ENCODE measurements at places on chromosomes 4 and X.

- no peak for DNase-seq
Observed at GRCh38 chr4:82373486-82373815, 340 bp downstream of the HNRNPD start.

DNA sequence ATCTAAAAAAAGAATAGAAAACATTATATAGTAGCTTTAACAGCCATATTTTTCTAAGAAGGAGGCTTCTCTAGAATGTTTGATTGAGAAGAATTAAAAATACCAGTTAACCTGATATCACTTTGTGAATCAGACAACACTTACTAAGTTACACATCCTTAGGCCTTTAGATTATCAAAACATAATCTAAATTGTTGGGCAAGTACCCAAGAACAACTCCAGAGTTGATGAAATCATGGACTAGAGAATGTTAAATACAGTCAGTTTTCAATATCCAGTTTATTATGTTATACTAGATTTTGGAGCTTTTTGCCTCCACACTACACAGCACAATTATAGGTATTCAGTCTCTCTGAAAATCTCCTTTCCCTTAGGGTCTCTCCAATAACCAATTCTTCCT is 39.6 kb downstream of the ARL13A start:
- no peak for DNase-seq

DNA sequence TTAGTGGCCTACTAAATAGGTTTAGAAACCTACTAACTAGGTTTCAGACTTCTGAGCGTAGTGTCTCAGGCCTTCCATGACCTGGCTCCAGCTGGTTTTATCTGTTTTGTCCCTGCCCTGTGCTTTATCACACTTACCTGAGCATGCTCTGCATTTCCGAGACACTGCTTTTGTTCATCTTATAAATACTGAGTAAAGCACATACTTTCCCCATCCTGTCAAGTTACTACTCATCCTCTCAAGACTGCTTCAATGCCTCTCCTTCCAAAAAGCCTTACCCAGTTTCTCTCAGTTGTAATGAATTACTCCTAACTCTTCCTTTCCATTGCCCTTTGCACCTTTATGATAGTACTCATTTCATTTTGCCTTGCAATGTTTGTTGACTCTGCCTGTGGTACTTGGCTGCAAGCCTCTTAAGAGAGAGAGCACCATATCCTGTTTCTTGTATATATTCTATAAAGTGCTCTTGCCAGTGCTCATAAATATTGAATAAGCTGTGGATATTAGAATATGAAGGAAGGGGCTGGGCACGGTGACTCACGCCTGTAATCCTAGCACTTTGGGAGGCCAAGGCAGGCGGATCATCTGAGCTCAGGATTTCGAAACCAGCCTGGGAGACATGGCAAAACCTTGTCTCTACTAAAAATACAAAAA is 34.4 kb downstream of the SLAIN2 start:
- DNase-seq: no peak

DNA sequence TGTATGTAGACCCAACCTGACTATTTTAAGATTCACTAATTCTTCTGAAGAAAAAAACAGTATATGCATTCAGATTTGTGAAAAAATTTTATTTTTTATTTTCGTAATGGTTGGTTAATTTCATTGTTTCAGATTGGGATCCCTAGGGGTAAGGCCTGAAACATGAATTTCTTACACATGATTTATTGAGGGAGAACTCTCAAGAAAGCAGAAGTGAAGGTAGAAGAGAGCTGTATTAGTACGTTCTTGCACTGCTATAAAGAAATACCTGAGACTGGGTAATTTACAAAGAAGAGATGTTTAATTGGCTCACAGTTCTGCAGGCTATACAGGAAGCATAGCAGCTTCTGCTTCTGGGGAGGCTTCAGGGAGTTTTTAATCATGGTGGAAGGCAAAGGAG is 611.9 kb upstream of the TECRL start:
- DNase-seq: no peak

GRCh38 chrX:29241809-29242208 is 654.6 kb downstream of the IL1RAPL1 start:
- DNase-seq: no peak

- no peak for DNase-seq
Observed at GRCh38 chr4:84877051-84877833, 89.2 kb downstream of the WDFY3 start.

DNA sequence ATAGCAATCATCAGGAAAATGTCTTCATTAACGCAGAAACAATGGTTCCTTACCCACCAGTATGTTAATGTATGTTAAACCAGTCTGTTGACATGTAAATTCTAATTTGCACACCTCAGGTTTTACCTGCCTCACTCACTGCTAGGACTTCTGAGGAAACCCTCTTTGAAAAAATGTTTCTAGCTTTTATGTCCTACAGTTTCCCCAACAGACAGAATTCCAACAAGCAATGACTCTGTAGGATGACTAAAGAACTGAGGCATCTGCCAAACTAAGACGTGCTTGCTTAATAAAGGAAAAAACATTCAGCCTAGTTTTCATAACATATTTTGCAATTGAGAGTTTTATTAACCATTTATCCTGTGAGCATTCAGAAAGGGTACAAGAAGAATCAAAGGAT is 20.6 kb upstream of the SOX3 start:
- no peak for DNase-seq

DNA sequence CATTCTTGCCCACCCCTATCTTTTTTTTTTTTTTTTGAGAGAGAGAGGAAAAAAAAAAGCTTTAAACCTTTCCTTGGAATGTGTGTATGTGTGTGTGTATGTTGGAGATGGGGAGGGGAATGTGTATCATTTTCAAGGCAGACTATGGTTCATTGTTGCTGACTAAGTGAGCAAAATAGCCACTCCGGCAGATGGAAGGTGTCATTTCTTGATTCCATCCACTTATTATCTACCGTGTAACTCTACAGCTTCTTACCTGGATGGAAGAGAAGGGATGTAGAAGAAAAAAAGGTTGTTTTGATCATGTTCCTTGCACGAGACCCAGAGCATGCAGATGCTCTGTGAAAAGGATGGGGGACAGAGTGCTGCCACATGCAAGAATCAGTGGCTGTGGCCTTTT is 5.9 kb upstream of the GK2 start:
- no peak for DNase-seq

GRCh38 chr4:3034231-3034630 is 40.1 kb downstream of the HTT-AS start:
- no peak for DNase-seq

DNA sequence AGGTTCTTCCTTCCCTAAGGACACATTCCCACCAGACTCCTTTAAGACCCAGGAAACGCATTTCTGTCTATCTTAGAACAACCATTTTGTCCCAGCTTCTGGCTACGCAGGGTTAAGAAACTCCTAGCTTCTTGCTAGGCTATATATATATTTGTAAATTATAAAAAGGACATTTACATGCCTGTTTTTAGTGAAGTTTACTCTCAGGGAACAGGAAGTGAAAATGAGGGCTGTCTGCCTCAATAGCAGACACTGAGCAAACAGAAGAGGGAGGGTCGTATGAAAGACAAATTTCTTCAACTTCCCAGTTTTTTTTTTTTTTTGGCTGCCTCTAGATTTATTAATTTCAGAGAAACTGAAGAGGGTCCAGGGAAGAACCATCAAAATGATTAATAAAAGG is 9.3 kb upstream of the FRMPD3 start:
- DNase-seq: no peak

DNA sequence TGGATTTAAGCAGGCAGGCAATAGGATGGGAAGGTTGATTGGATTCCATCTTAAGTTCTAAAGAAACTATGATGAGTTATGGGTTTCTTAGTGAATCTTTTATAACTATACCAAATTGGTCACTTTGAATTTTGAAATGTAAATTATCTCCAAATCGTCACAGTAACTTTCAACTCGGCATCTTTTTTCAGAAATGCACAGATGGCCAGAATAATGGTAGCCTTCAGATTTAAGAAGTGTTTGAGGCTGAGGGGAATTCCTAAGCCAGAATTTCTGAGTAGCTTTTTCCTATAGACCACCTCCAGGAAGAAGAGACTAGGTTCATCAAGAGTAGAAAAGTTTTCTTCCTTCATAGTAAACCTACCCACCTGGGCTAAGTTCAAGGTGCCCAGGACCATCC is 663.7 kb upstream of the TENM3 start:
- no peak for DNase-seq

DNA sequence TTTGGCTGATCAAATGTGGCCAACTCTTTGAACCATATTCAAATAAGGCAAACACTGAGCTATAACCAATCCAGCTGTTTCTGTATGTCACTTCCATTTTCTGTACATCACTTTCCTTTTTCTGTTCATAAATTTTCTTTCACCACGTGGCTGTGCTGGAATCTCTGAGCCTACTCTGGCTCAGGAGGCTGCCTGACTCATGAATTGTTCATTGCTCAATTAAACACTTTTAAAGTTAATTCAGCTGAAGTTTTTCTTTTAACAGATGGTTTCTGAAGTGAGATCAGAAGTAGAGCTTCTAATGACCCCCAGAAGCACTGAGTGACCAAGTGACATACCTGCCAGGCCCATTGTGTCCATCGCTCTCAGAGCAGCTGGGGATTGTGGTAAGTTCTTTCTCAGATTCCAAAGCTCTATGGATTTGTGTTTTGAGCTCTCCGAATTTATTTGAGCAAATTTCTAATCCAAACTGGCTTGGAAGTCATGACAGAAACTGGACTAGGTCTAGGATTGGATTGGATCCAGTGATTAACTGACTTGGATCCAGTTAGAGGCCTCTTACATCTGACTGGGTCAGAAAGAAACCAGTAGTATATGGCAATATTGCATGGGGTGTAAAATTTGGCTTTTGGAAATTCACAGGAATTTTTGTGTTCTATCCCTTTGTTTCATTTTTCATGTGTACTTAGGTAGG is 121.2 kb upstream of the BANK1 start:
- DNase-seq: no peak

DNA sequence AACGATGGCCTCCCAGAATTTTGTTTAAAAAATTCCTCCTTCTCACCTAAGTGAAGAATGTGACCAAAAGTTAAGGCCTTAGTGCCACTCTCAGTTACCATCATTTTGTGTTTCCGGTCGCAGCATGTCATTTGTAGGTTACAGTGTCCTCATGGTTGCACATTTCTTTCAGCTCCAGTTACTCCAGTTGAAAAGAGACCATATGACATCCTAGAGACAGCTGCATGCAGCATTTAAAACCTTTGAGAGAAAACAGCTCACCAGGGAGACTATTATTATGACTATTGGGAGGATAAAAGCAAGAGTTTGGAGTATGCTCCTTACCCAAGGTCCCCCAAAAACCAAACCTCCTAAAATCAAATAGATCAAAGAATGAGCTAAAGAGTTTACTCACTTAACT is 45.8 kb downstream of the MGARP start:
- no peak for DNase-seq

- DNase-seq: no peak
Observed at GRCh38 chr4:3419836-3420605, 21.7 kb upstream of the HGFAC start.

- no peak for DNase-seq
Observed at GRCh38 chrX:70359458-70359857, 63.7 kb upstream of the GDPD2 start.

GRCh38 chrX:151641564-151641963 is 53.7 kb upstream of the PRRG3 start:
- no peak for DNase-seq

DNA sequence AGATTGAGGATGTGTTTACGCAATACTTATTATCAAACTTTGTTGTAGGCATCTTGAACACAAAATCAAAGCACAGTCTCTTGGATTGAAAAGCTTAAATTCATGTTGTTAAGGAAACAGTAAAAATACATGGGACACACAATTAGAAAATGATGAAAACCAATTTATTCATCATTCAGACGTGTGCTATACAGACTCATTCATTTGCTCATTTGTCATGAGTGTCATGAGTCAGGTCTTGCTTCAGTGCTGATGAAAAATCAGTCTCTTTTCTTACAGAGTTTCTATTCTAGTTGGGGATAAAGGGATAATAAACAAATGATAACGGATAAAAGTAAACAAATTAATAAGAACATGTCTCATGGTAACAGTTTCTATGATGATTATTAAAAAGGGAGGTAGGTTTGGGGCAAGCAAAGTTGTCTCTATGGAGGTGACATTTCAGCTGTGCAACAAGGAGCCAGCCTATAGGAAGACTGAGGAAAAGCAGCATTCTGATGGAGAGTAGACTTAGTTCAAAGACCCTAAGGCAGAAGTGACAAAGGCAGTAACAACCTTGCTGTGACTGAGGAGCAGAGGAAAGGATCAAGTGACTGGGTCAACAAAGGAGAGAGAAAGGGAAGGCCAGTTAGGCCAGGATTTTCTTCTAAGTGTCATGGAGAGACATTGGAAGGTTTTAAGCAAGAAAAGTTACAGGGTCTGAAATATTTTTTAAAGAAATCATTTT is 224.0 kb upstream of the HHIP start:
- DNase-seq: no peak

- no peak for DNase-seq
Observed at GRCh38 chr4:134382478-134383227, 181.1 kb upstream of the PABPC4L start.

DNA sequence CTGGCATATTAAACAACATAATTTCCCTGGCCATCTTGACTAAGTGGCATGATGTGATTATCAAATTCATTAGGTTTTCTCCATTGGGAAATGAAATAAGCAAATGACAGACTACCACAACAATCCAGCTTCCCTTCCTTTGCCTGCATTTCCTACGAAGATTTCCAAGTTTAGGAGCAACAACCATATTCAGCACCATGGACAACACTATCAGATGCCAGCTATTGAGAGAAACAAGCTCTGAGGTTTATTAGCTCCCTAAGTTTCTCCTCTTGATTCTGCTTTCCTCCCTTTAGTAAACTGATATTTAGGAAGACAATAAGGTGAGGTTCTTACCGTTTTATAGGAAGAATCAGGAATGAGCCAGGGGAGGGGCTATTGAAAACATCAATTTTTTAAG is 36.2 kb downstream of the DCX start:
- DNase-seq: no peak

DNA sequence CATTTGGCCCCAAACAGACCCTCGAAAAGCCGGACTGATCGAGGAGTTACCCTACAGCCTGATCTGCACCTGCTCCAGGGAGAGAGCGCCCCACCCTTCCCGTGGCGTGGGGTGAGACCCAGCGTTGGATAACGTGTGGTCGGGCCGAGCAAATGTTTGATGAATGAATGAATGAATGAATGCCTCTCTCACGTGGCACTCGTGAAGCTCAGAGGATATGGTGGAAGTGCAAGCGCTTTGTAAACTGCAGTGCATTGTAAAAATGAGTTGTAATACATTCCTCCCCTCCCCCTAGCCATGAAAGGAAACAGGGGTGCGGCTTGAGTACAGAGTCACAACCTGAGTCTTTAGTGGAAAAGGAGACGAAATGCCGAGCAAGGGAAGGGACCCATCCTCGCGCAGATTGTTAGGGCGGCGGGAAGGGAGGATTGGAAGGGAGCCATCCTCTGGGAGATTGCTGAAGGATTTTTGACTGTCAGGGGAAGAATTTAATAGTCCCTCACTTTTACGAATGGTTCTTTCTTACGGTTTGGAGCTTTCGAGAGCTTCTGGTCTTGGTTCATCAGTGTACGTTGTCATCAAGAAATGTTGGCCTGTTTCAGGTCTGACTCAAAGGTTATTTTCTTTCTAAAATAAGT is 772 bp upstream of the FBXW7 start:
- DNase-seq: no peak

GRCh38 chr4:176287546-176287945 is 18.5 kb upstream of the ASB5 start:
- DNase-seq: no peak

- DNase-seq: no peak
Observed at GRCh38 chr4:151532001-151532708, 123.2 kb downstream of the FHIP1A start.

GRCh38 chr4:36446275-36446674 is 164.9 kb downstream of the DTHD1 start:
- no peak for DNase-seq

GRCh38 chr4:101232074-101232776 is 115.1 kb downstream of the PPP3CA start:
- DNase-seq: no peak

- DNase-seq: no peak
Observed at GRCh38 chr4:110753466-110753865, 130.6 kb upstream of the PITX2 start.
